Ovary (tissue), 10 donors: ENCODE measurements at places on chromosomes 11 and 22.

DNA sequence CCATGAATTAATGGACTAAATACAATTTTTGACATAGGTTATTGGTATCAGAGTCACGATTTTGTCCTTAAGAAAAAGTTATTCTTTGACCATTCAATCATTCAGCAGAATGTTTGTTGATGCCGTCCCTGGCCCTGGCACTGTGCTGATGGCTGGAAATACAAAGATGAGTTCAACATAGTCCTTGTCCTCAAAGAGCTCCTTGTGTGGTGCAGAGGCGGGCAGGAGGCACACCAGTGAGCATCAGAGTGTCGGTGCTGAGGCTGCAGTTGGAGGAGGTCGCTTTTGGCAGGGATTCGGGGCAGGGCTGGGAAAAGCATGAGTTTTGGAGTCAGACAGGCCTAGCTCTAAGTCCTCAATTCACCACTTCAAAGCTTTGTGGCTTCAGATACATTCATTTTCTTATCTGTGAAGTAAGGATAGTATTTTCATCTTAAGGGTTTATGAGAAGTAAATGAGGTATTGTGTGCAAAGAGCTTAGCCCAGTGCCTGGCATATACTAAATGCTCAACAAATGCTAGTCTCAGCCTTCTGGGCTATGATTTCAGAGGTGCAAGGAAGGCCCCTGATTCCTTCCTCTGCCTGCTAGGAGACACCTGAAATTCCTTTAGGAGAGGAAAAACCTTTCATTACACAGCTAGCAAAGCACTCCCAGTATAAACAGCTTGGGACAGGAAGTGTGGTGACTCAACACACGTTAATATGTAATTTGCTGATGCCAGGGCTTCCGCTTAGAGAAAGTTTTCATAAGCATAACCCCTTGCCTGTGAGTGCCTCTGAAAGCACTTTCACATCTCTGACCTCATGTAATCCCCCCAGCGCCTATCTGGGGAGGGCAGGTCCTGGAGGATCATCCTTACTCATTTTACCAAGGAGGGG lies 113.8 kb downstream of the NECTIN1 start:
- H3K4me3 ChIP-seq = no peak overlapping the region
- H3K4me1 ChIP-seq = no peaks in the 10 kb centered on the region
- H3K27ac ChIP-seq = no peak overlapping the region

GRCh38 chr11:70730411-70730810 lies 332.1 kb downstream of the CTTN start:
- H3K4me3 ChIP-seq = no peak overlapping the region
- DNase-seq = no peak
- no peaks in the 10 kb centered on the region for H3K4me1 ChIP-seq
- H3K27me3 ChIP-seq = no peaks in the 10 kb centered on the region
- H3K27ac ChIP-seq = no peak overlapping the region

- no peak overlapping the region for H3K4me3 ChIP-seq
- H3K4me1 ChIP-seq = no peaks in the 10 kb centered on the region
- H3K27me3 ChIP-seq = no peaks in the 10 kb centered on the region
- DNase-seq = no peak
- H3K27ac ChIP-seq = no peak overlapping the region
Observed at GRCh38 chr11:32012049-32012448, 78.8 kb upstream of the RCN1 start.

DNA sequence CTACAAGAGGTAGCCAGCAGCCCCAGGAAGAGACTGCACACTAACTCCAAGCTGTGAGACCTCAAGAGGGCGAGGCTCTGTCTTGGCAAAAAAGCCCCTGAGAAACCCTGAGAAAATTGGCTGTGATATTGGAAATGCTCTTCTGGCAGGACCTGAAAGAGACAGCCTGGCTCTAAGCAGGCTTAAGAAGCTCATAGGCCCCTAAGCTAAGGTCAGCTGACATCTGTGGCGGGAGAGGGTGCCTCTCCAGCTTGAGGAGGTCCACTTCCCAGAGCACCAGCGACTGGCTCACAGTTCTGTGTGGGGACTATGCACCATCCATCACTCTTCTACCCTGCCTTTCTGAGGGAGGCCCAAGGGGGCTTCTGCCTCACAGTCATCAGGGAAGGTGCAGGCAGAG lies 12.4 kb downstream of the PLEKHA7 start:
- no peaks in the 10 kb centered on the region for H3K4me1 ChIP-seq
- H3K4me3 ChIP-seq = no peak overlapping the region
- no peak overlapping the region for H3K27ac ChIP-seq
- DNase-seq = no peak

DNA sequence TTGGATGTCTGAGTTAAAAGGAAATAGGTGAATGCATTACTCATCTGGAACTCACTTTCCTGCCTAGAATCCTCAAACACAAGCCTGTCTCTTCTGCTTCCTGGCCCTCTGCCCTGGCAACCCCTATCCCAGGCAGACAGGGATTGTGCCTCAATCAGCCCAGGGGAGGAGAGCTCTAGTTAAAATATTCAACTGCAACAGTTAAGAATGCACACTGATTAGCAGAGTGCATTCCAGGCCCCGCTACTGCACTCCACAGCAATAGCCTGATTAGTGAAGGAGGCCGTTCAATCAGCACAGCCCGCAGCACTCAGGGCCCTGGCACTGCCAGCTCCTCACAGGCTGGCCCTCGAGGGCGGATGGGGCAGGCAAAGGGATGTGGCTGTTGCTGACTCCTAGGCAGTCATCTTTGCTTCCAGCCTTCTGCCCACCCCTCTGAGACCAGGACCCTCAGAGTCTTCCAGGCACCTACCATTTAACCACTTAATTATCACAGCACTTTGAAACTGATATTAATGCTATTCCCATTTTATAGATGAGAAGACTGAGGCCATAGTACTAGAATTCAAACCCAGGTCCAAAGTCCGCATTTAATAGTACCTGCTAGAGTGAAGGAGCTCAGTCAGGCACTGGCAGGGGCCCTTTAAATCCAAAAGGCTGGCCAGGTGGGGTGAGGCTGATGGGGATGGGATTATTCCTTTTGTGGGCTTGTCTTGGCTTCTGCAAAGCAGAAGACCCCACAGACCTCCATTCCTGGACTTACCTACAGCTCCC lies 435.3 kb downstream of the SOX6 start:
- no peaks in the 10 kb centered on the region for H3K4me1 ChIP-seq
- no peaks in the 10 kb centered on the region for H3K36me3 ChIP-seq
- DNase-seq = no peak
- H3K27ac ChIP-seq = no peak overlapping the region
- H3K27me3 ChIP-seq = no peaks in the 10 kb centered on the region
- no peak overlapping the region for H3K4me3 ChIP-seq

- H3K27me3 ChIP-seq = no peaks in the 10 kb centered on the region
Observed at GRCh38 chr11:23606191-23606590, 745.9 kb upstream of the CCDC179 start.

- H3K27ac ChIP-seq = no peak overlapping the region
- no peak overlapping the region for H3K4me3 ChIP-seq
- H3K4me1 ChIP-seq = no peaks in the 10 kb centered on the region
- no peaks in the 10 kb centered on the region for H3K27me3 ChIP-seq
Observed at GRCh38 chr22:36544107-36544620, 15.2 kb upstream of the EIF3D start.

DNA sequence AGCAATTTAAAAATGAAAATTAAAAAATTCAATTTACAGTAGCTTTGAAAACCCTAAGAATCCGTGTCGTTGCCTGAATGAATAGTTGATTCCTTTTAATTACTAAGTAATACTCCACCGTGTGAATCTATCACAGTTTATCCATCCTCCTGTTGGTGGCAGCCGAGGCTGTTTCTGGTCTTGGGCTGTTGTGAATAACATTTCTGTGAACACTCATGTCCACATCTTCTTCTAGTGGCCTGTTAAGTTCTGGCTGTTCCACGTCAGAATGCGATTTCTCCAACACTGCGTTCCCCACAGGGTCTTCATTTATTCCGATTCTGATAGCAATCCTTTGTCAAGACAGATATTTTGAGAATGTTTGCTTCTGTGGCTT lies 223.0 kb downstream of the TBC1D22A start:
- no peak overlapping the region for H3K4me3 ChIP-seq
- H3K36me3 ChIP-seq = no peaks in the 10 kb centered on the region
- H3K4me1 ChIP-seq = peaks cover 4% of the 10 kb centered on the region

DNA sequence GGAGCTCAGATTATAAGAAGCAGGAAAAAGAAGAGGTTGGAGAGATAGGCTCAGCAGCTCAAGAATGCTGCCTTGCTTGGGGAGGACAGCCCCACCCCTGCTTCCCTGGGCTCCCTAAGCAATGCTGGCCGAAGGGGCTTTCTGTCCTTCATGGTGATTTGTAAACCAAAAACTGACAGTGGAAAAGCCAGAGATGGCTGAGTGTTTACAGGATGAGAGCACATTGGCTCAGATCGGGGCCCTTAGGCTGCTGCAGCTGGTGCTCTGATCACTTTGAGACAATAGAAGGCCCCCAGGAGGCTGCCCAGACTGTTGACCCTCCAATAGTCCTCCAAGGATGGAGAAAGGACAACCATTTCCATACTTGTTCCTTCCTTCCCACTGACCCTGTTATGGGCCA lies 28.8 kb upstream of the AMOTL1 start:
- H3K36me3 ChIP-seq = no peaks in the 10 kb centered on the region
- H3K4me3 ChIP-seq = no peak overlapping the region
- no peak for DNase-seq
- no peaks in the 10 kb centered on the region for H3K4me1 ChIP-seq

DNA sequence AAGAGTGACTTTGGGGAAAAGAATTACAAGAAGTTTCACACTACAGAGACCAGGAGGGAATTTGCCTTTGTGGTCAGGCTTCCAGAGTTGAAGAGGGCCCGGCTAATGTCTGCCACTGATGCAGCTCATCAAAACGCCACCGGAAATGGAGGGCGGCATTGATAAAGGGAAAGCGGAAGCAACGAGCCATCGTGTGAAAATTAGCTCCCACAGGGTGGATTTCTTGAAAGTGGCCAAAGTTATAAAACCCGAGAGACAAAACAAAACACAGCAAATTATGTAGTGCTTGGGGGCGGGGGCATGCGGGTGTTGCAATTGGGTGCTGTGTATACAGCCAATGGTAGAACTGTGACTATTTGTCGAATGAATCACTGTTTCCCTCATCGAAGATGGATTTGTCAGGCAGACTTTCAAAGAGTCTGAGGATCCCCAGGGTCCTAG lies 113.0 kb downstream of the ADAMTS15 start:
- no peaks in the 10 kb centered on the region for H3K27me3 ChIP-seq
- DNase-seq = no peak
- H3K4me1 ChIP-seq = no peaks in the 10 kb centered on the region
- H3K4me3 ChIP-seq = no peak overlapping the region
- H3K36me3 ChIP-seq = no peaks in the 10 kb centered on the region
- H3K27ac ChIP-seq = no peak overlapping the region

GRCh38 chr11:121024989-121025388 lies 1.1 kb downstream of the TBCEL start:
- H3K4me1 ChIP-seq = peaks cover 8% of the 10 kb centered on the region
- H3K4me3 ChIP-seq = peak overlapping the region; percentile 89
- H3K27me3 ChIP-seq = no peaks in the 10 kb centered on the region

- no peak overlapping the region for H3K4me3 ChIP-seq
- no peaks in the 10 kb centered on the region for H3K36me3 ChIP-seq
- no peaks in the 10 kb centered on the region for H3K27me3 ChIP-seq
- H3K27ac ChIP-seq = no peak overlapping the region
- no peaks in the 10 kb centered on the region for H3K4me1 ChIP-seq
Observed at GRCh38 chr22:36405221-36405661, 17.5 kb upstream of the MYH9 start.

- no peaks in the 10 kb centered on the region for H3K4me1 ChIP-seq
- H3K4me3 ChIP-seq = no peak overlapping the region
- no peaks in the 10 kb centered on the region for H3K27me3 ChIP-seq
- no peak overlapping the region for H3K27ac ChIP-seq
- no peak for DNase-seq
- H3K36me3 ChIP-seq = no peaks in the 10 kb centered on the region
Observed at GRCh38 chr11:60563553-60564235, 48.5 kb downstream of the MS4A13 start.

DNA sequence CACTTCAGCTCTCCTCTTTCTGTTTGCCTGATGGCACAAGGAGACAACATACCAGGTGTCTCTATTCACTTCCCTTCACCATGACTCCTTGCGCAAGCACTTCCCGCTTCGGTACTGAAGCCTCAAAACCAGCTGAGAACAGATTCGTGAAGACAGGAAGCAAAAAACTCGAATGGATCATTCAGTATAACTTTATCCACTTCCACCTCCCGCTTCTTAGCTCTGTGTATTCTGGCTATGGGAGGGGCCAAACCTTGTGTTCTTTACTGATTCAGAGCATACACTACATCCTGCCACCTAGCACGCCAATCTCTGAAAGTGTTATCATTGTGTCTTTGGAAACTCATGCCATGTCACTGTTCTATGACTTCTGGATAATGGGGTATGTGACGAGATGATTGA lies 62.2 kb upstream of the ADA2 start:
- no peaks in the 10 kb centered on the region for H3K27me3 ChIP-seq
- DNase-seq = no peak
- H3K27ac ChIP-seq = no peak overlapping the region

GRCh38 chr11:83241291-83241946 lies 44.7 kb downstream of the CCDC90B start:
- H3K4me3 ChIP-seq = no peak overlapping the region
- H3K4me1 ChIP-seq = no peaks in the 10 kb centered on the region
- no peaks in the 10 kb centered on the region for H3K27me3 ChIP-seq
- H3K27ac ChIP-seq = no peak overlapping the region
- DNase-seq = peak; percentile 14
- no peaks in the 10 kb centered on the region for H3K36me3 ChIP-seq

DNA sequence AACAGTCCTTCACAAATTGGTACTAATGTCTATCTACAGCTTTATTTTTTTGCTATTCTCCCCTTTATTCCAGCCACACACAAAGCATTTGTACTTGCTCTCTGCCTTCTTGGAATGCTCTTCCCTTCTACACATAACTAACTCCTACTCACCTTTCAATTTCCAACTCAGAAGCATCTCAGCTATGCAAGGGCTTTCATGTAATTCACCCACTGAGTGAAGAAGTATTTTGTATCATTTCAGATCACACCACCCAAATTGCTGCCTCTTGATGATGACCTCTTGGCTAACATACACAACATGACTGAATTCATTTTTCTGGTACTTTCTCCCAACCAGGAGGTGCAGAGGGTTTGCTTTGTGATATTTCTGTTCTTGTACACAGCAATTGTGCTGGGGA lies at the start of gene OR4X2:
TSS of gene OR4X2 (plus strand) at position 301 of the 400 bp plus-strand sequence. CDS start at position 301, 0 bp downstream.
- H3K4me1 ChIP-seq = no peaks in the 10 kb centered on the region
- DNase-seq = no peak
- H3K4me3 ChIP-seq = no peak within 1 kb of the TSS
- H3K27ac ChIP-seq = no peak within 1 kb of the TSS
- no peaks in the 10 kb centered on the region for H3K27me3 ChIP-seq
- no peaks in the 10 kb centered on the region for H3K36me3 ChIP-seq

- no peak overlapping the region for H3K4me3 ChIP-seq
- no peaks in the 10 kb centered on the region for H3K27me3 ChIP-seq
- no peak overlapping the region for H3K27ac ChIP-seq
- no peaks in the 10 kb centered on the region for H3K36me3 ChIP-seq
- DNase-seq = no peak
- peaks cover 10% of the 10 kb centered on the region for H3K4me1 ChIP-seq
Observed at GRCh38 chr11:67500831-67501715, 4.1 kb downstream of the PITPNM1 start.
